ENCODE measurements at places on chromosomes 2 and 18.

- DNase-seq, result no peak
Measured at GRCh38 chr2:211903961-211904360, 634.6 kb downstream of the ERBB4 start.

DNA sequence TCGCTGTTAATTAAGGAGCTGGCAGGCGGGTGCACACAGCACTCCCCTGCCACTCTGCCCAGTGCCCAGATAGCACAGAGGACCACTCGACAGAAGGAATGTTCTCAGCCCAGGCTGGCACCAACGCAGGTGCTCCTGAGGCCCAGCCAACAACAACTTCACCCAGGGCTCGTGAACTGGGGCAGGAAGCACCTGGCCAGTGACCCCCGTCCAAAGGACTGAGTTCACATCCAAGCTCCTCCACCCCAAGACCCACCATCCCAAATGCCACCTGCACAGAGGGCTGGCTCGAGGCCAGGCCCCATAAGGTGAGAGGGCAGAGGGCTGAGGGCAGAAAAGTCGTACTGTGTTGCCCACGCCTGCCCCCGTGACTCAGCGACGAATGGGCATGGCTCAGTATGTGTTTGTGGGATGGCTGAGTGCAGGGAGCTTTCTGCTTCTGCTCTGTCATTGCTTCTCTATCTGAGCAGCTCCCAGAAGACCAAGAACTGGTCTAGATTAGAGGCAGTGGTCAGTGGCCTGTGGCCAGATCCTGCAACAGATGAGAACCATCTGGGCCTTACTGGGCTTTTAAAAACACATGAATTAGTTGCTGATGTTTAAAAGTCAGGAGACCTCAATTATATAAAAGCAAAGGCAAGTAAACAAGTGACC, 68.4 kb downstream of the POLR1A start:
- DNase-seq, result peak; percentile 79

- DNase-seq, result no peak
Measured at GRCh38 chr18:9669016-9669415, 39.1 kb upstream of the RAB31 start.

GRCh38 chr18:74517236-74517630, 17.1 kb upstream of the CNDP1 start:
- DNase-seq, result no peak

- DNase-seq, result peak; percentile 99
Measured at GRCh38 chr2:160224060-160224459, 24.0 kb upstream of the ITGB6 start.

DNA sequence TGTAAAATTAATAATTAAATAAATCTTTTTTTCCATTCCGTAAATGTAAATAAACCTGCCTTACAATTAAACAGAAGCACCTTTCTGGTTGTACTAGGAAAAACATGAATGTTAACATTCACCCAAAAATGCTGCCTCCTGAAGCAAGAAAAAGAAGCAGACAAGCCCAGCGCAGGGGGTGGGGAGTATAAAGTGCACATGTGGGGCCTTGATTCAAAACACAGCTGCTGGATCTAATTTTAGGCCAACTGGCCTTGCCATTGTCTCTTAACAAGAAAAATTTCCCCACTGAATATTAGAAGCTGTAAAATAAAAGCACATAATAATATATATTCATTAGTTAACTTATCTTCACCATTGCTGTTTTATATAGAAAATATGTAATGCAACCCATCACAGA, 28.3 kb downstream of the TCF4 start:
- no peak for DNase-seq

All from kidney tubule cell (primary cell).